Left hindlimb (tissue), 1 donor: ENCODE measurements at places on chromosomes 16 and 17.
A peak's percentile ranks its signal among the peaks of the same experiment; 100 is the strongest.

DNA sequence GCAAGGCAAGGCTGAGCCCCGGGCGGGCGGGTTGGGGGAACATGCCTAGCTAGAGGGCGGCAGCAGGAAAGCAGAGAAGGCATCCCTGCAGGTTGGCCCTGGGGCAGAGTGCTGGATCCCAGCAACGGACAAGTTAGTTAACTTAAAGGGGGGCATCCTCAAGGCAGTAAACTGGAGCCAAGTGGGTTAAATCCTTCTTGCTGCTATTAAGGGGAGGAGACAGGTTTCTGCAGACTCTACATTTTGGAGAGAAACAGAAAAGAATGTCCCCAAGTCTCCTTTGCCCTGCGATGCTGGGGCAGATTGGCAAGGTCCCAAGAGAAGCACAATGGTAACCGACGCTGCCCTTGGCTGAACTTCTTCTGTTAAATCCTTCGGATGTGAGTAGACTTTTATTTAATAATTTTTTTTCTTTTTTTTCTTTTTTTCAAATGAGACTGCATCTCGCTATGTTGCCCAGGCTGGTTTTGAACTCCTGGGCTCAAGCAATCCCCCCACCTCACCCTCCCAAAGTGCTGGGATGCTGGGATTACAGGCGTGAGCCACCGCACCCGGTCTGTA, 14.0 kb downstream of the ATP5PD start:
- no peak for DNase-seq

DNA sequence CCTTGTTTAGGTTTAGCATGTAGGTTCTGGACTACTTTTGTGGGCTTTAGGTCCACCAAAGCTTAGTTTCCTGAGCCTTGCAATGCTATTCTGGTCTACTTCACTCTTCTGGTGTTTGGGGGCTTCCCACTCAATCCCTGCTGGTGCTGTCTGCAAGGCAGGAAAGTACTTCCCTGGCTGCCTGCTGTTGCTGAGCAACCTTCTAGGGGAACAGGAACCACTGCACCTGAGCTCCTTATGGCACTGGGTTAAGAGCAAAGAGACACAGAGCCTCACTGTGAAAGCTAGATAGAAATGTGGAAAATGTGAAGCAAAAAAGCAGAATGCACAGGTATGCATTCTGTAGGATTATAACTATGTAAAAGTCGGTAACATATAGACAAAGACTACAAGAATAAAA, 17.0 kb downstream of the MPO start:
- no peak for DNase-seq

- no peak for DNase-seq
Observed at GRCh38 chr16:19753815-19754643, 36.0 kb downstream of the IQCK start.

DNA sequence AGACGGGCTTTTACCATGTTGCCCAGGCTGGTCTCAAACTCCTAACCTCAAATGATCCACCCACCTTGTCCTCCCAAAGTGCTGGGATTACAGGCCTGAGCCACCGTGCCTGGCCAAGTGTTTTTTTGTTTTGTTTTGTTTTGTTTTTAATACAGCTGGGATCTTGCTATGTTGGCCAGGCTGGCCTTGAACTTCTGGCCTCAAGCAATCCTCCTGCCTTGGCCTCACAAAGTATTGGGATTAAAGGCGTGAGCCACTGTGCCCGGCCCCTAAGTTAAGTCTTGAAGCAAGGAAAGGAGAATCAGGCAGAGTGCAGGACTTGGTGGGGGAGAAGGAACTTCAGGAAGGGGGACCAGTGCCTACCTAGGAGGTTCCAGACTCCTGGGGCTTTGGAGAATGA, 51.7 kb upstream of the NOL11 start:
- DNase-seq: no peak

DNA sequence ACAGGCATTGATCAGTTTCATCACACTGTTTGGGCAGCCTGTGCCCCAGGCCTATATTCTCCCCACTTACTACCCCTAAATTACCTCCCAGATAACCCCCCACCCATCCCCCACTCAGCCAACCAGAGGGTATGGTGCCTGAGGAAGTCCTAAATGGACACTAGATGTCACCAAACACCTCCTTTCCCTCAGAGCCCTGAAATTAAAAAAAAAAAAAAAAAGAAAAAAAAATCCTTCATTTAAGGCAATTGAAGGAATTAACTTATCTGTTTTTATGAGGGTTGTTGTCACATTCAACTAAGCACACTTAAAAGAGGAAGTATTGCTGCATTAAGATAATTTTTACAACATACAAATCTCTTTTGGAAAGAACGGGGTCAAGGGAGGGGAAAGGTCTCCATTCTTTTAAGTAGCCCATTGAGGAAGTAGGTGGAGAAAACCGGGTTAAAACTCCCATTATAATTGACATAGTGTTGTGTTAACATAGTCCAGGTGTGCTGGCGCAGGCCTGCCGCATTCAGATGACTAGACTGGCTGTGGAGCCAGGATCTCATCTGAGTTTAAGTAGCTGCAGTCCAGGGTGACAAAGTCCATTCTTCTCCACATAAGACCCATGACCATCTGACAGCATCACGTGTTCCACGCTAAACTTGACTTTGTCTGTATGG, 46.3 kb downstream of the SNX11 start:
- DNase-seq: no peak

DNA sequence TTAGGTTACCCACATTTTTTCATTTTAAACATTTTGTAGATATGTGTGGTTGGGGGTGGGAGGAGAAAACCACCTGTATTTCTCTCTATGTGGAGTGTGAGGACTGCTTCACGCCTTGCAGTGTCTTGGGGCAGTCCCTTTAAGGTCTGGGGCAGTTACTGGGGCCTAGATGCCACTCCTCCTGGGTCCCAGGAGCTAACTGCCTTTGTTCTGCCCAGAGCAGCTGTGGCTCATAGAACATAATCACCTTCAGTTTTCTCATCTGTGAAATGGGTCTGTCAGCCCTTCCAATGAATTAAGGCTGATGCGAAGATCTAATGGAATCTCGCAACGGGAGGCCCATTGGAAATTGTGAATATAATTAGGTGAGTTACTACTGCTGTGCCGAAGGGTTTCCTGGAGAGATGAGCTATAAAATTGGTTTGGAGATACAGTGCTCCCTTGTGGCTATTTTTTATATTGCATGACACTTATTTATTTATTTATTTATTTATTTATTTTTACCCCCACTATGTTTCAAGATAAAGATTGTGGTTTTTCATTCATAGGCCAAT, 22.9 kb downstream of the DHRS7C start:
- DNase-seq: no peak

DNA sequence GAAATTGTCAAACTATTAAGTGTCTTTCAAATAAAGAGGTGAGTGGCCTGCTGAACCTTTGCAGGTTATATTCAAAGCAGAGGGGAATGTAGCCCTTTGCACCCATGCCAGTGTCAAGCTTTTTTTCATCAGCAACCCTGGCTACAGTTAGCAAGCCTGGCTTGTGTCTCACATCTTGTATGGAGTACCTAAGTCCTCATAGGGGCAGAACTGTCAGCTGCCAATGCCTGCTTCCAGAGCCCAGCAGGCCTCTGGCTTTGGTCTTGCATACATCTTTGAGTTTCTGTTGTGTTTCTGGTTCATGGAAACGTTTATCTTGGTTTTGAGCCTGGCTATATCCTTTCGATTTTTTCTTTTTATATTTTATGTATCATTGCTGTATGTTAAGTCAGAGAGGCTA, 26.8 kb downstream of the REXO5 start:
- no peak for DNase-seq

- no peak for DNase-seq
Observed at GRCh38 chr17:7262935-7263800, 890 bp upstream of the CLDN7 start.

DNA sequence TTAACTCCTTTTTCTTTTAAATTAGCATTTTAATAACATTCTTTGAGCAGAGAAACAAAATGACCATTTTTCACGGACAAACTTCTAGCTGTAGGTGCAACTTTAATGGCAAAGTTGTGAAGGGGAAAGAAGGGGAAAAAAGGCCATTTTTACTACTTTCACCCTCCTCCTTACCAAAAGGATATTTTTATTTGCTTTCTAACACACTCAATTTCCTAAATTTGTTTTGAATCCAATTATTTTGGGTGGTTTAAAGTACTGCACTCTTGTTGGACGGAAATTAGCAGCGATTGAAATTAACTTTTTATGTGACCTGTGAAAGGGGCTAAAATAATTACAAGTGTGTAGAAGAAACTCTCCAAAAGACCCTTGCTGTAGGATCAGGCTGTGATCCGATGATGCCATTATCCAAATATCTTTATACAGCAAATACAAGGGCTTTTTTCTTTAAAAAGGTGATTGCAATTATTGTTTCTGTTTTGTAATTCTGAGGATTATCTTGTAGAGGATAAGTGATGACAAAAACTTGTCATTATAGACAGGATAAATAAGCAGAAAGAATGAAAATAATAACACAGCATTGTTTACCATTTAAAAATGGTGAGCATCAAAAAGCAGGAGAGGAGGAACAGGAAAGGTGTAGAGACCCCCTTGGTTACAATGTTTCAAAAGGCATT, 42.4 kb downstream of the SNX11 start:
- DNase-seq: no peak

DNA sequence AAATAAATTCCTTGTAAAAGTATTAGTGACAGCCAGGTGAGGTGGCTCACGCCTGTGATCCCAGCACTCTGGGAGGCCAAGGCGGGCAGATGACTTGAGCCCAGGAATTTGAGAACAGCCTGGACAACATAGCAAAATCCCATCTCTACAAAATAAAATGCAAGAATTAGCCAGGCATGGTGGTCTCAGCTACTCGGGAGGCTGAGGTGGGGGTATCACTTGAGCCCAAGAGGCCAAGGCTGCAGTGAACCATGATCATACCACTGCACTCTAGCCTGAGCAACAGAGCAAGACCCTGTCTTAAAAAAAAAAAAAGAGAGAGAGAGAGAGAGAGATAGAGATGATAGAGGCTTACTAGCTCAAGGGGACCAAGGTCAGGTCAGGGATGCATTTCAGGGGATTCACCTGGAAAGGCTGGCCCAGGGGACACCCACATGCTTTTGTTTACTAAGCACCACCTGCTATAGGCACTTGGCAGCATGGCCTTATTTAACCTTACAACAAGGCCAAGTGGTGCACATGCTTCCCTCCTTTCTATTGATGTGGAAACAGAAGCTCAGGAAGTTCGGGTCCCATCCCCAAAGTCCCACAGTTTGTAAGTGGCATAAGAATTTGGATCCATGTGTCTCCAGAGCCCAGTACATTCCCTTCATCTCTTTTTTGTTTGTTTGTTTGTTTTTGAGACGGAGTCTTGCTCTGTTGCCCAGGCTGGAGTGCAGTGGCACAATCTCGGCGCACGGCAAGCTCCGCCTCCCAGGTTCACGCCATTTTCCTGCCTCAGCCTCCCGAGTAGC, 12.4 kb upstream of the SRCIN1 start:
- DNase-seq: no peak

GRCh38 chr17:78839762-78840529, 668 bp downstream of the USP36 start:
- peak; percentile 63 for DNase-seq

- DNase-seq: no peak
Observed at GRCh38 chr17:14353861-14354474, 53.1 kb downstream of the HS3ST3B1 start.

DNA sequence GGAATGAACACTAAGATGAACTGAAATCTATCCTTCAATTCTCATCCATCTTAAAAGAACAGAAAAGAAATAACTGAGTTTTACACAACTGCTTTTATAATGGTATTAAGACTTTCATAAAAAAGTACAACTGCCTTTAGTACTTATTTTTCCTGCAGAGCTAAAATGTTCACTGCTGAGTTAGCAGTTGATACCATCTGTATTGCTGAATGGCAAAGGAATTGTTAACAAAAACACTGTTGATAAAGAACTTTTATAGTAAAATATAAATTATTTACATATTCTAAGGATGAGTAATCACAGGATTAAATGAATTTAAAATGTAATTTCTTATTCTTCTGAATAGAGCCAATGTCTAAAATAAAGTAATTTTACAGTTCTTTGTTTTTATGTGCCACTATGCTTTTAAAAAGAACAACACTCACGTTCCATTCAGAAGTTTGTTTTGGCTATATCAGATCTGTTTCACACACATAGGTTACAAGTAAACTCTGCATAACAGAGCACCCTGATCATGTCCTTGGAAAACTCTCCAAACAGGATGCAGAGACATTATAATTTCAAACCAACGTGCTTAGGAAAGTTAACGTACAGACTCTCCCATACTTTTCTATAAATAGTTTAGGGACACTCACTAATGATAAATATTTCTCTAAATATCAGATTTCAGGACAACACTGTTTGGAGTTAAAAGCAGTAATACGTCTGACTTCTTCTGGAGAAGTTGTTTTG, 151.1 kb downstream of the ITFG1 start:
- no peak for DNase-seq
